Adipocyte (in vitro differentiated cells): ENCODE measurements at places on chromosomes 1 and 21.

DNA sequence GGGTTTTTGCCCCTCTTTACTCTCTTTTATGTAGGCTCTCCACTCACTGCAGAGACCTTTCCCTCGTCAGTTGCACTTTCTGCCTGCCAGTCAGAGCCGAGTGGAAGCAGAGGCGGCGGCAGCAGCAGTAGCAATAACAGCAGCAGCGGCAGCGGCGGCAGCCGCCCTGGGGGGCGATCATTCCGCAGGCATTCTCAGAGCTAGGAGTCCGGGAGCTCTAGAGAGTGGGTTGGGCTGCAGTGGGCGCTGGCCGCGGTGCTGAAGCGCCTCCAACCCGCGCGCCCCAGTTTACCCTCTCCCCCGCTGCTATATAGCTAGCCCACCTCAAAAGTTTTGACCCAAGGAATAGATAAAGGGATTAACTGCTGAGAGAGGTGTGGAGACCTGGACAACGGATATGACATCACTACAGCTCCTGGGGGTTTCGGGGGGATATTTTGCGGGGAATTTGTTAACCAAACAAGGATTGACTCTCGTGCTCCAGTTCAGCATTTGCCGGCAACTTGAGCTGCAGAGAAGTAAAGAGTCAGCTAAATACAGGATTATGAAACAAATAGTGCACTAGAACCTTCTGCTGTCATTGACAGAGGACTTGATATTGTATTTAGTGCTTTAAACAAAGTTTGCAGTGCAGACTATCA, at the start of gene OLFM3:
OLFM3 (minus strand) TSS at position 102 of the 641 bp plus-strand sequence.
- peak; percentile 39 for DNase-seq

GRCh38 chr1:109733236-109733870, 7.5 kb downstream of the GSTM3 start:
- no peak for DNase-seq

GRCh38 chr21:37208056-37208721, 58.9 kb downstream of the VPS26C start:
- DNase-seq: no peak

- no peak for DNase-seq
Measured at GRCh38 chr1:53421208-53421607, 38.0 kb upstream of the DMRTB1 start.

DNA sequence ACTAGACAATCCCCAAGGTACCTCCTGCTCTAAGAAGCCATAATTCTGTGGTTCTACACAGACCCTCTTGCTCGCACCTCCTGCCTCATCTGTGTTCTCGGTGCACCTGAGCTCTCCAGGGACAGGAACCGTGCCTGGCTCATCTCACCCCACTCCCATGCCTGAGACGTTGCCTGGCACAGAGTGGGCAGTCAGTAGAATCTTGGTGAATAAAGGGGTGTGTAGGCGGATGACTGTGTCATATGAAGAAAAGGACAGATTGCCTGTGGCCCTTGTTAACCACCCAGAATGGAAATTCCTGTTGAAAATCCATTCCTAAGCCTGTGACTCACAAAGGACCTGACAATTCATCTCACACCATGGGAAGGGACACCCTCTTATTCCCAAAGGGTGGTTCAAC, 92.9 kb downstream of the KCNN3 start:
- DNase-seq: no peak

DNA sequence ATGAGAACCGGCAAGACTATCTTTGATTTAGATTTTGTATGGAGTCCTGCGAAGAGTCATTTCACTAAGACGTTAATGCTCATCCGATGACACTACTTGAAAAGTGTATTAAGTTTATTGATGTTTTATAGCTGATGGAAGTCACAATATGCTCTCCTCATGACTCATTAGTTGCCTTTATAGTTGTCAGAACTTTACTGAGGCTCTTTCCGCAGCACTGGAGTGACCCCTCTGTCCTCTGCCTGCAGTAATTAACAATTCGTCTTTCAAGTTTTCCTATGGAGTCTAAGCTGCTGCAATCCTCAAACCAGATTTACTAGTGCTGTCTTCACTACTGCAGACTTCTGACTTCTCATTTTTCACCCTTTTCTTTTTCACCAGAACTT, 853 bp downstream of the USP16 start:
- DNase-seq: peak; percentile 50

DNA sequence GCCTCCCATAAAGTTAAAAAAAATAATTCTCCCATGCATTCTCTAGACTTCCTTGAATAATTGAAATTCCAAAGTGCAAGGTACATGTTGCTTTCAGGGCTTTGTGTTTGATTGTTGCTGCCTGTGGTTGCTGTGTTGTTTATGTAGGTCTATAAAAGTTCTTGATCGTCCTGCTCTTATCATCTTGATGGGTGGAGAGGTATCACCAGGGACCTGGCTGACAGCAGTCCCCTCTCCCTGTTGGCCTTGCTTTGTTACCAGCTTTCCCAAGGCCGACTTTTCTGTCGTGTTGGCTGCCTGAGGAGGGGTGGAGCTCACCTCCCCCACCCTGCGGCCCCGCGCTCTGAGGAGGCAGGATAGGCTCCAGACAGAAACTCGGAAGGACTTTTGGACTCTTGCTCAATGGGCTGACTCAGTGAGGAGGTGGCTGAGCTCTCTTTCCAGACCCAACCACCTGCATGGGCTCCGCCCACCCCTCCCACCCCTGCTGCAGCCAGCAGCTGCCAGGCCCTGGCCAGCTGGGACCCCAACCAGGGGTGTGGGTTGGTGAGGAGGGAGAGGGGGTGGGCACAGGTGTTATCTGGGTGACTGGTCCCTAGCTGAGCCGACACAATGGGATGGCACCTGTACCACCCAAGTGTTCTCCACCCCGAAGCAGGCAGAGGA, 2.0 kb downstream of the INAVA start:
- no peak for DNase-seq

DNA sequence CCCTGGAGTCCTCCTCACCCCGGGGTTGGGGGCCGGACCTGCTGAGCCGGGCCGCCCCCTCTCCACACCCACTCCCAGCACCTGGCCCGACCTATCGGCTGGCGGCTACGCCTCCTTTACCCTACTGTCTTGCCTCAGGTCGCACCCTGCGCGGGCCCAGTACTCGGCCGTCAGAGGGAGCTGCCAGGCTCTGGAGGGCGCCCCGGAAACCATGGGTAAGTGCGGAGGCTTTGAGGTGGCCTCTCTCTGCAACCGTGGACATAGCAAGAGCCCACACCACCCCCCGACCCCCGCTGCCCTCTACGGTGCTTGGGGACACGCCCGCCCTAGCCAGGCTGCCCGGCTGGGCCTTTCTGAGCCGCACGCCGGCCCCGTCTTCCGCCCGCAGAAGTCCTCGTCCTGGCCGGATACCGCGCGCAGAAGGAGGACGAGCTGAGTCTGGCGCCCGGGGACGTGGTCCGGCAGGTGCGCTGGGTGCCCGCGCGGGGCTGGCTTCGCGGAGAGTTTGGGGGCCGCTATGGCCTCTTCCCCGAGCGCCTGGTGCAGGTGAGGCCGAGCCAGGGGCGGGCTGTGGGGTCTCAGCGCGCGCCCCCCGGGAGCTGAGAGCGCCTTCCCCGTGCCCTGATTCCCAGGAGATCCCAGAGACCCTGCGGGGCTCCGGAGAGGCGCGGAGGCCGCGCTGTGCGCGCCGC, at the start of gene SH3D21:
SH3D21 (plus strand) TSS at position 159 of the 692 bp plus-strand sequence; CDS start at position 212, 53 bp downstream.
- peak; percentile 38 for DNase-seq

DNA sequence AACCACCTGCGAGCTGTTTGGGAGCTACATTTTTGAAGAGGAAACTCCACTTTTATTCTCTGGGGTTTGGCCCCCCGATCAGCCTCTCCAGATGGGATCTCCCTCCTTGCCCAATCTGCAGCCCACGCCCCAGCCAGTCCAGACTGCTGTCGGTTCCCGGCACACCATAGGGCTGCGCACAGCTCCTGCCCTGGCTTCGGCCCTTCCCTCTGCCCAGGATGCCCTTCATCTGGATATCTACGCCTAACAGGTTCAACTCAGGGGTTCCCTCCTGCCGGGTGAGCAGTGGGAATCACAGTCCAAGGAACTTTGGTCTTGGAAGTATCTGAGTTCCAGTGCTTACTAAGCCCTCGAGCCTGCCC, 135.3 kb downstream of the KAZN start:
- DNase-seq: no peak

GRCh38 chr1:44828003-44828651, 14.9 kb downstream of the PTCH2 start:
- no peak for DNase-seq

GRCh38 chr21:32764186-32764585, 7.4 kb downstream of the PAXBP1 start:
- no peak for DNase-seq

DNA sequence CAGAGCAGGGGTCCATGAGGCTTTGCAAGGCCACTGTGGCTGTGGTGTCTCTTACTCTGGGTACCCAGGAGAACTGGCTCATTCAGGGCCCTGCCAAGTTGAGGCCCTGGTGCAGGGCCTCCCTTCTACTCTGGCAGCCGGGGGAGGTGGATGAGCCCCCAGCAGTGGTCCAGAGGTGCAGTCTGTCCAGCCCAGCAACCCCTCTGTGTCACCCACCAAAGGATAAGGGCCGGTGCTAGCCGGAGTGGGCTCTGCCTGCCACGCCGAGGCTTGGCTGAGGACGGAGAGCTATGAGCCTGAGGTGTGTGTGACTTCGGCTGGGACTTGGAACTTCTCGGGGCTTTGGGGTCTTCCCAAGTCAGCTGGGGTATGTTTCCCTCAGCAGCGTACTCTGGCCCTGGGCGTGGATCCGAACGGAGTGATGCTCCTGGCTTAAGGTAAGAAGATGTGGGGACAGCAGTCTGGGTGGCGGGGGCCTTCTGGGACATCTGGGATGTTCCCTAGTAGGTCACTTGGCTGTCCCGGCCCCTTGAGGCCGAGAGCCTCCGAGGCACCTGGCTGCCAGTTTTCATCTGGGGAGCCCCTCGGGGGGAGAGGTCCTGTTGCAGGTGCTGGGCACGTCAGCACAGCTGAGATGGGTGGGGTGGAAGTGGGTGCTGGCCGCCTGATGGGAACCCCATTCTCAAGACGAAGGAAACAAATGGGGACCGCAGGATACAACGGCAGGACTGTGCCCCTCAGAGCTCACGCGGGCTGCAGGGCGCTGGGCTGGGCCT, 25.9 kb downstream of the RUNX3 start:
- no peak for DNase-seq

DNA sequence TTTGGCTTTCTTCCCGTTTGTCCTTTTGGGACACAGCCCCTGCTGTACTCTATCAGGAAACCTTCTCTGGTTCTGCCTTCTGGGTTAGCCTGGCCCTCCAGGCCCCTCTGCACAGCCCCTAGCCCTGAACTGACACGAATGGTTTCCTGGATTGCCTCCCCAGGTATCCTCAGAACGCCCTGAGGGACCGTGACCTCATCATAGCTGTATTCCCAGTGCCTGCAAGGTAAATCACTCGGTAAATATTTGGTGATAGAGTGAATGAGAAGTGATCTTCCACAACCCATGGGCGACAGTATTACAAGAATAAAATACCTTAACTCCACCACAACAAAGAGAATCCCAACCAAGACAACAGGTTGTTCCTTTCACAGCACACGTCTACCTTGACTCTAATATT, 637.2 kb downstream of the SMYD3 start:
- no peak for DNase-seq

- no peak for DNase-seq
Measured at GRCh38 chr1:205519541-205520131, 15.2 kb downstream of the CDK18 start.

DNA sequence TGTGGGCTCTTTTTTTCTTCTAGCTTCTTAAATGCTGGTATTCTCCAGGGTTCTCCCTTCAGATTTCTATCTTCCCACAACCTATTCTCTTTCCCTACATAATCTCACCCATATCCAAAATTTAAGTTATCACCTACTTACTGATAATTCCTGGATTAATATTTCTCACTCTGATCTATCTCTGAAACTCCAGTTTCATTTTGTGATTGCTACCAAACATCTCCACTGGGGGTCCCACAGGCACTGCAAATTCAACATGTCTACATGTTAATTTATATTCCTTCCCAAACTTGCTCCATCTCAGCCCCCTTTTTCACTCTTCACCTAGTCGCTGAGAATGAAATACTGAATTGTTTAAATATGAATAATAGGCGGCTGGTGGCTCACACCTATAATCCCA, 9.9 kb upstream of the C1orf141 start:
- DNase-seq: peak; percentile 11

- DNase-seq: peak; percentile 82
Measured at GRCh38 chr1:203408486-203409481, 57.9 kb upstream of the FMOD start.

GRCh38 chr1:29599071-29599470, 362.7 kb downstream of the PTPRU start:
- no peak for DNase-seq

DNA sequence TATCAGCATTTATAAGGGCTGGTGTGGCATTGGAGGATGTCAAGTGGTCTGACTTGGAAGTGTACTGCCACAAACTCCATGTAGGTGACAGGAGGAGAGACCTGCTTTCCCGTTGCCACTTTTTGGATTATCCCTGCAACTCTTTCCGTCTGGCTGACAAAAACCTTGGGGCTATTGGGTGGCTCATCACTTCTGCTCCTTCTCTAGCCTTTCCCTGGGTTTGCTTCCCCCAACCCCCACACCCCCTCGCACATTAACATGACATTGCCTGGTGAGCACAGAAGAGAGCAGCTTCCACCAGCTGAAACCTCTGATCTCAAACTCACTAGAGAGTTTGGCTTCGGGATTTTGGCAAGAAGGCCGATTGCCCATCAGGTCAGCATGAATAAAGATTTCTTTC, 39.2 kb downstream of the PROX1 start:
- no peak for DNase-seq

GRCh38 chr1:201686714-201687455, 142.1 kb upstream of the IPO9 start:
- no peak for DNase-seq

- no peak for DNase-seq
Measured at GRCh38 chr21:39209334-39209688, 26.1 kb upstream of the PSMG1 start.

- peak; percentile 90 for DNase-seq
Measured at GRCh38 chr1:27099587-27100334, 55.2 kb downstream of the SLC9A1 start.

- DNase-seq: no peak
Measured at GRCh38 chr1:111370871-111371270, 56.7 kb downstream of the OVGP1 start.

- no peak for DNase-seq
Measured at GRCh38 chr1:164647211-164647610, 88.2 kb downstream of the PBX1 start.

GRCh38 chr21:15754640-15755039, 24.9 kb downstream of the USP25 start:
- DNase-seq: peak; percentile 58

- peak; percentile 67 for DNase-seq
Measured at GRCh38 chr1:201739492-201740085, 89.4 kb upstream of the IPO9 start.
